ENCODE measurements at places on chromosomes 1 and 21. TPM values are rescaled to one million over a fixed set of nuclear protein-coding genes. Genes with fewer than 3 reads are reported as not detected.

Gene DDR2
- total RNA-seq: 60.3 TPM

Gene PIP5K1A
- 55.9 TPM for total RNA-seq

Gene SPAG17
- total RNA-seq: 6.1 TPM

Gene AIRE
- total RNA-seq: not detected

Gene SERPINC1
- total RNA-seq: 0.44 TPM

Gene CRYBG2
- 25.2 TPM for total RNA-seq

Gene SLC44A5
- total RNA-seq: 0.29 TPM

Gene HUNK
- total RNA-seq: 4.5 TPM

DNA sequence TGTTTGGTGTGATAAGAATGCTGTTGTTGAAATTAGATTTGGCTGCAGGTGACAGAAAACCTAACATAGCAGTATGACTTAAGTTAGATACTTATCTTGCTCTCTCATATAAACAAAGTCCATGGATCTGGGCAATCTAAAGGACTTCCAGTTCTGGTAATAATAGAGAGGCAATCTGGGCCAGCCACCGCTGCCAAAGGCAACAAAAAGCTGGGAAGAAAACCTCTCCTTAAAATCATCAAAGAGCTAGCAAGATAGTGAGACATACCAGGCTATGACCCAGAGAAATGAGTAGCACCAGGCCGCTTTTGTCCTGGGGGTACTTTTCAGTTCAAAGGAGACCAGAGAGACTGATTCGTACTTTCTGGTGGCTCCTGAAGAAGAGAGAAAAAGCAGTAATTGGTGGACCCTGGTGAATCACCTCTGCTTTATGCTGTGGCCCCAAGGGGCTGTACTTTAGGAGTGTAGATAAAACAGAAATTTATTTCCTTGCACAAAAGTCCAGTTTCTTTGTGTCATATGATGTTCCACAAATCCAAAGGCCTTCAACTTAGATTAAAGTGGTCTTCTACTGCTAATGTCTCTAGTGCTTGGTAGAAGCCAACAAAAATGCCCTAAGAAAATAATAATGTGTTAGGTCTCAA, 125.4 kb downstream of the TBX19 start:
- DNase-seq: no peak

- DNase-seq: no peak
Observed at GRCh38 chr1:204258213-204259115, 44.7 kb upstream of the GOLT1A start.

GRCh38 chr1:63914241-63914640, 140.4 kb downstream of the ROR1 start:
- no peak for DNase-seq

DNA sequence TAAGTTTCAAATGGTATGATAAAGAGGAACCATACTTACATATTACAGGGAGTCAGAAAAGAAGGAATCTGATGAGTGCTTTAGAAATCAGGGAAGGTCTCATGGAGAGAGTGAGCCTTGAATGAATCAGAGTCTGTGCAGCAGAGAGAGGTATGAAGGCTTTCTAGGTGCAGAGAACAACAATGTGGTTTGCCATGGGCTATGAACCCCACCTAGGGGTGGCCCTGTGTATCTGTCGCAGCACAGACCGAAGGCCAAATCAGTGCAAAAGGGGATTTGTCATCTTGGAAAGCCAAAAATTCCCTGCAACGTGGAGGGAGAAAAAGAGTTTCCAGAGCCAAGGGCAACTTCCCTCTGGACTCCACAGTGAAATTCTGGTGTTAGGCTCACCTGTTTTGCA, 3.5 kb downstream of the PAPPA2 start:
- no peak for DNase-seq

- no peak for DNase-seq
Observed at GRCh38 chr1:182564406-182565004, 24.6 kb downstream of the RNASEL start.

DNA sequence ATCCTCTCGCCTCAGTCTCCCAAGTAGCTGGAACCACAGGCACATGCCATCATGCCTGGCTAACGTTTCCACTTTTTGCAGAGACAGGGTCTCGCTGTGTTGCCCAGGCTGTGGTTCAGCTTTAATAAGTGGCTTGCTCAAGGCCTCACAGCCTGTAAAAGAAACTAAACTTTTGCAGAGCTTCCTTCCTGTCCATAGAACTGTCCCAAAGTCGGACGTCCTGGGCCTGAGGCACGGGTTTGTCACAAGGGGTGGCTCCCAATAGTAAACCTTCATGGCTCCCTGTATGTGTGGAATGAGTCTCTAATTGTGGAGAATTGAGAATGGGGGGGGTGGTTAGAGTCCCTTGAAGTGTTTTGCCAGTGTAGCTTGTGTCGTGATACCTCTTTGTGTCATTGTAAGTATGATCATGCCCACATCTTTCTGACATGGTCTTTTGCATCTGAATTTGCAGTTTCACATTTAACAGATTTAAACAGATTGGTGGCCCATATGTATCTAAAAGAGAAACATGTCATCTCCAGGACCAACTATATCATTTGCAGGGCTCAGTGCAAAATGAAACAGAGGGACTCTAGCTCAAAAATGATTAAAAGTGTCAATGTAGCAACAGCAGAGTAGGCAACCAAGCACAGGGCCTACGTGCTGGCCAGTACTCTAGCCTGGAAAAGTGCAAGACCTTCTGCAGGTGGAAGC, 332.1 kb downstream of the KIF26B start:
- no peak for DNase-seq

DNA sequence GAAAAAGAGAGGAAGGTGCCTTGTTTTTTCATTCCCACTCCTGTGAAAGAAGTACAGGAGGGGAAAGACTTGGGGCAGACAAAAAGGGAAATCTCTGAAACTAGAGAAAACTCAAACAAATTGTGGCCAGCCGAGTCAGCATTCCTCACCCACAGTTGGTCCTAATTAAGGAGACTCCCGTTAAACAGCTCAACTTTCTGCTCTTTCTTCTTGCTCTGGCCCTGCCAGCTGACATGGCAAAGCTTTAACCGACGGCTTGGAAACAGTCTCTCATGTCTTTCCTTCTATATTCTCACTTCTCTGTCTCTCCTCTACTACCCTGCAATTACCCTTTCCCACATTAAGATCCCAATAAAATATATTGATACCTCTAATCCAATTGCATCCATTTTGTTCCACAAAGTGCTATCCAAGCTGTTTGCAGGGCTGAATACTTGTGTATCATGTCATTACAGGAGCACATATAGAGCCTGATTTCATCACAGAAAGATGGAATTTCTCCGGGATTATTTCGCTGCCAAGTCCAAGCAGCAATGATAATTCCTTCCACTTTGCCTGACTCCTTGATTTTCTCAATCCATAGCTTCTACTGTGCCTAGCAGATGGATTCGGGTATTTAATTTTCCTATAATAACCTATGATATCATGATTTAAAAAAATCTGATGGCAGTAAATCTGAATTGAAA, 65.4 kb upstream of the IPO9 start:
- DNase-seq: no peak

GRCh38 chr1:85626818-85627217, 46.3 kb downstream of the CCN1 start:
- no peak for DNase-seq

GRCh38 chr1:39500862-39501389, 9.5 kb downstream of the BMP8A start:
- DNase-seq: no peak

GRCh38 chr1:93322349-93322748, 23.4 kb upstream of the DR1 start:
- peak; percentile 71 for DNase-seq

- DNase-seq: peak; percentile 78
Observed at GRCh38 chr1:153565529-153566374, at the start of gene S100A2. Gene S100A2 (minus strand): TSS chr1:153565844. CDS start chr1:153563877, 1,967 bp downstream.

GRCh38 chr1:203101813-203102634, 16.2 kb upstream of the MYOG start:
- no peak for DNase-seq

DNA sequence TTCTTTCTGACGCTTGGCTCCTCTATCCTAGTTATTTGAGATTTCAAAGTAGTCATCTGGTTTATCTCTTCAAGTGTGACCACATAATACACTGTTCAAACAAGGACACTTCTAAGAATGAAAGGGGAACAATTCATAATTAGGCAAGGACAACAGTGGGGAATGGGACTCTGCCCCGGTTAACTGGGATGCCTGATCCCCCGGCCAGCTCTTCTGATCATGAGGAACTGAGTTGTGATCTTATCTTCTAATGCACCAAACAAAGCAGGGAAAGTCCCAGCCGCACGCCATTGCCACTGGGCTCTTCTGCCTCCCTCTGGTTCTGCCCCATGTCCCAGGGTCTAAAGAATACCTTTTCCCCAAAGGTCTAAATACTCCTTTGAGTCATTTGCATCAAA, 158.2 kb upstream of the IRF2BP2 start:
- DNase-seq: peak; percentile 30

- peak; percentile 98 for DNase-seq
Observed at GRCh38 chr1:44807364-44808062, 362 bp upstream of the DYNLT4 start.

DNA sequence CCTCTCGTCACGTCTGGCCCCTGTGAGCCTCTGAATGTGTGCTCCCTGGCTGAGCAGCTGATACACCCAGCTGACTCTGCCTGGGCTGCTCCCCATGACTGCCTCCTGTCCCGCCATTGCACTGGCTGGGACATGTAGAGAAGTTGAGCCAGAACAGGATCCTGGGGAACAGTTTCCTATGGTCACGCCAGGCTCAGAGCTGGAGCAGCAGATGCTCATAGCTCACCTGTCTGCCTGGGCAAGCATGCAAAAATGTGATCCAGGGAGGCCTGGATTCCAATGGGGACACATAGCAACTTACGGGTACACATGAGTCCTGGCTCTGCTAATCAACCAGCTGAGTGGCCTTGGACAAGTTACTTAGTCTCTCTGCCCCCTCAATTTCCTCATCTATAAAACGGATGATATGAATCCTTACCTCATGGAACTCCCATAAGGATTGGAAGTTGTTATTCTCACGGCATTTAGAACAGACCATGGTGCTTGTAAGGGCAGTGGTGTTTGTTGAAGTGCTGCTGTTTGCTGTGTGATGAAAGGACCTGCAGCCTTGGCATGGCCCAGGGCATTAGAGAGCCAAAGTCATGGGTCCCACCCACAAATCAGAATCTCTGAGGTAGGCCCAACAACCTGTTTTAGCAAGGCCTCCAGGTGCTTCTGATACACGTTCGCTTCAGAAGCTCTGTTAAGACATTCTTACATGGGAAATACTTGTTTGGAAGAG, 150.3 kb upstream of the VANGL1 start:
- DNase-seq: peak; percentile 34

DNA sequence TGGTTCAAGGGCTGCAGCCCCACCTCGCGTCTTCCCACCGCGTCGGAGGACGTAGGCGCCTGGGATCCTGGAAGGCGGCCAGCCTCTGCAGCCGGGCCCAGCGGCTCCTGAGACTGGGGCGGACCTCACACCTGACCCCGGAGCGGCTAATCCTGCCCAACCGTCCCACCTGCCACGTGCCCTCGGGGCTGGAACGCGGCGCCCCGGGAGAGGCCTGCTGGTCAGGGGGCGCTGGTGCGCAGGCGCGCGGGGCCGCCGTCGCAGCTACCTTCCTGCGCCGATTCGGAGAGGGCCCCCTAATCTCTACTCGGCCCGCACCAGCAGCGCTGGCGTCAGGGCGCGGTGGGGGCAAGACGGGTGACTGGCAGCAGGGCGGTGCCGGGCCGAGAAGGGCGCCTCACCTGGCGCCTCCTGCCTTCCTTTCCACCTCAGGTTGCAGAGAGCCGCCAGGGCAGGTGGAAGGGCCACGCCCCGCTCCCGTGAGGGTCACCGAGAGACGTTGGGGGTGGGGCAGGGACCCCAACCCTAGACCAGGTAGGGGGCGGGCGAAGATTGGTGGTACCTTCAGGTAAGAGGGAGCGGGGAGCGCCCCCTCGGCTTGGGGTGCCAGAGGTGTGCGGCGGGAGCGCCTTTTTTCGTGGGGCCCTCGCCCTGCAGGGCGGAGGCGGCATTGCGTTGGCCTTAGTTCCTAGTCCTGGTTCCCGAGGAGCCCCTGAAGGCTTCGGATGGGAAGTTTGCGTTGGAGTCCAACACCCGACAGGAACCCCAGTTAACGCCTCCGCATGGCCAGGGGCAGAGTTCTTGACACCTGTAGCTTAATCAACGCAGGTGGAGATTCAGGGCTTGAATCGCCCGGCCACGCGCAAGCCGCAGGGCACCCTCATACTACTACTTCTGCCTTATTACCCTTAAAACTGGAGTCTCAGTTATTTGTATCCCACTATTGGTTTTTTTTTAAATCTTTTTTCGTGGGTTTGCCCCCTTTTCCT, at the start of gene TDRD5:
Gene TDRD5 (plus strand): TSS at position 241 of the 989 bp plus-strand sequence. CDS start 784 bp downstream, outside the sequence.
- DNase-seq: no peak

GRCh38 chr1:14610761-14611160, 12.3 kb downstream of the KAZN start:
- DNase-seq: no peak

DNA sequence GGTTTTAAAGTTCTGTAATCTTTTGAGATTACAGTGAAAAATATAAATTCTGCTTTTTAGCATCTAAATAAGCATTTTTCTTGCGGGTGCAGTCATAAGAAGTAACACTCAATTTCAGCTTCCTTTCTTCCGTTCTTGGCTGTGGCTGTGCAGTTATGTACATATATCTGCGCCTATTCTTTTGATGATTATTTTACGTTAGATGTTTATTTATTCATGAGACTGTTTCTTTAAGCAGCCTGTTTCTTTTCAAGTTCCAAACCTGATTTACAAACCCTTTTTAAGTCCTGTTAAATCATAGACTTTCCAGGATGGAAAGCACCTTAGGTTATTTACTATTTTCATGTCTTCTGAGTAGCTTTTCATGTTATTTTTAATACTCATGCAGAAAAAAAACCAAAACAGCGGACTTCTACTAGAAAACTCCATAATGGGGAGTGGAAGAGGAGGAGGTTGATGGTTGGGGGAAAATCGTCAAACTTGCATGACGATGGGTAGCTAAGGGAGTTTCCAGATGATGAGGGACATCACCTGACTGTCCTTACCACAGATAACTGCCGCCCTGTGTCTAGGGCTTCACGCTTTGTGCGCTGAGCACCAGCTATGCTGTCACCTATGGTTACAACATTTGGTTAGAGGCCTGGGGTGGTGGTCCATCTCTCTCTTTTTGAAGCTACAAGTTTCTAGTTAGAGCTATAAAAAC, 2.6 kb downstream of the PRDM2 start:
- DNase-seq: no peak

DNA sequence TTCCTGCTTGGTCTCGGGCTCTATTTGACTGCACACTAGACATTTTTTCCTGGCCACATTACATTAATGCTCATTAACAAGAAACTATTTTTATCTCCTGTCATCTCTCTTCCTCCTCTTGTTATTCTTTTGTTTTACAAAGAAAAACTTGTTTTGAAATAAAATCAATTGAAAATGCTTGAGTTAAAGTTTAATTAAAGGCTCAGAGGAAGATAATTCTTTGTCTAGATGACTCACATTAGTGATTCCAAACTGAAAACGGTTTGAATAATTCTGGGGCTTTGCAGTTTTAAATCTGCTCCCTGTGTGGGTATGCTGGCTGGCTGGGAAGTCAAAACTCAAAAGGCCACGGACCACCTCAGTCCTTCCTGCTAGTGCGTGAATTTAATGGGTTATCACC, 29.6 kb downstream of the RGS5 start:
- DNase-seq: no peak
